ENCODE measurements at places on chromosomes 3 and 15. TPM values are rescaled to one million over a fixed set of nuclear protein-coding genes. Genes with fewer than 3 reads are reported as not detected.

- no peak for DNase-seq
Observed at GRCh38 chr3:112585782-112586181, 23.9 kb downstream of the SLC35A5 start.

DNA sequence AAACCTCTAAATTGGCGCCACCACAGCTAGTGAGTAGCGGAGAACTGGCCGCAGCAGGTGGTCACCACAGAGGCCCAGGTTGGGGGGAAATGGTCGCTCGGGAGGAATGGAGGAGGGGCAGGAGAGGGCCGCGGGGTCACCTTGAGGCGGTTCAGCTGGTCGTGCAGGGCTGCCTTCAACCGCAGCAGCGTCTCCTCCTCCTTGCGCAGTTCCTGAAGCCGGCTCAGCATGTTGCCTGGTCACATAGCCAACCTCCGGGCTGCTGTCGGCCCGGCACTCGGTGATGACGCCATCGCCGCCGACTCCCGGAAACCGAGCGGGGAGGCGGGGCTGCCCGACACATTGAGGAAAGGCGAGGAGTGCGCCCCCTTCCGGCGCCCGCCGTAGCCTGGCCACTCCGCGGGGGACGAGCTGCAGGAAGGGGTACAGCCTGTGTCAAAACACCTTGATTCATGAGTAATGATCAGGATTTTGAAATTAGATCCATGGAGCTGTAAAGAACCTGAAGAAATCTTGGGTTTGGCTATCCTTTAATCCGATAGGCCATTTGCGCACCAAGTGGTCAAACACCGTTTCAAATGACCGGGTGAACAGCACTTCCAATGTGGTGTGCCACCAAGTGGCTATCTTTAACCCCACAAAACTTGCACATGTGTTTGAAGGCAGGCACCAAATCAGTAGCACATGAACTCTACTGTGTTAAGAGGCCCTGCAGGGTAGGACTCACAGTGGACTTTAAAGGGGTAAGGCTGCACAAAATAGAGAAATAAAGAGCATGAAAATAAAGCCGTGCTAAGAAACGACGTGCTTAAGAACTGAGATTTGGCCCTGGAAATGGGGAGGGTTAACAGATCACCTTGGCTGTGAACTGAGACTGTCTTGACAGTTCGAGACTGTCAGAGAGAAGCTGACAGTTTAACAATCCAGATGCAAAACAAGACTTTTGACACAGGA lies at the start of gene SNAPC5:
Gene SNAPC5, minus strand, starts transcription at position 261 of the 954 bp plus-strand sequence. Its CDS starts 31 bp downstream, at position 230.
- no peak for DNase-seq

- no peak for DNase-seq
Observed at GRCh38 chr3:22608721-22609120, 594.4 kb upstream of the UBE2E2 start.

DNA sequence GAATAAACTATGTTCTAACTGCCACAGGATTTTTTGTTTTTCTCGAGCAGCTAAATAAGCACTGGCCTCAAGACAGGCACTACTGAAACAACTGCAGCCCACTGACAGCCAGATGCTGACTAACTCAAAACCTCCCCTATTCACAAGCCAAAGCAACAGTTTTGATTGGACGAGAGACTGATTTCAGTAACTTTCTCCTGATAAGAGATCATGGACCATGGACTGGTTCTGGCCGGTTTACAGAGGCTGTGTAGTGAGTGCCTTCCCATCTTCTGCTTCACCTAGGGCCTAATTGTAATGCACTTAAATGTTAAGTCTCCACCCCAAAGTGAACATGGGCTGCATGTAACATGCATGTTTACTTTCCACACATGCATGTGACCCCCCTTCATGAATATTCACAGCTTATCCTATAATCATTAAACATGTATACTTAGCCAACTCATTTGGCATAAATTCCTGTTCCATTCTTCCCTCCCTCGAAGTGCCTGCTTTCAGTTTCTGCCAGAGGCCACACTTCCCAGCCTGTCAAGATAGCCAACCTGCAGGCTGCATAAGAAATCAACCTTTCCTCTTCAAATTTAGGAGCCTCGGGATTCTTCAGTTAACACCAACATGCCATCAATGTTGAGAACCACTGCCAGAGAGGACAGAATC lies 108.2 kb downstream of the ULK4 start:
- DNase-seq, result no peak

DNA sequence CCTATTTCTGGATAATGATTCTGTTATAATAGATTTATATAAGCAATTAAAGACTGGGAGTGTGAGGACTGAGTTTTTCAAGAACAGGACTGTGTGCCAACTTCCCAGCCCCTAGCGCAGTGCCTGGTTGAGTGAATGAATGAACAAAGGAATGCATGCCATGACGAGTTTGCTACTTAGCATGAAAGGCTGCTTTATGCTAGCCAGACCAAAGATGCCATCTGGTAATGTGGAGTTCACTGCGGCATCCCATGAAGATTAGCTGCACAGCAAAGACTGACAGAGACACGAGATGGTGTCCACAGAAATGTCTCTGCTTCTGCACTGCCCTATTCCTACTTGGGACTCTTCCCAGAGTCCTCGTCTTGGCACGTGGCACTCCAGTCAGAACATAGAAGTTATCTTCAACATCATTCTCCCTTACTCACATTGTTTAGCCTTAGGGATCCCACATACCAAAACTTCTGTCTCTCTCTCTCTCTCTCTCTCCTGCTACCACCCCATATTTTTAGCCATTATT lies 283.9 kb upstream of the CTNNB1 start:
- no peak for DNase-seq

GRCh38 chr3:122661633-122662032 lies 19.0 kb upstream of the PARP14 start:
- no peak for DNase-seq

DNA sequence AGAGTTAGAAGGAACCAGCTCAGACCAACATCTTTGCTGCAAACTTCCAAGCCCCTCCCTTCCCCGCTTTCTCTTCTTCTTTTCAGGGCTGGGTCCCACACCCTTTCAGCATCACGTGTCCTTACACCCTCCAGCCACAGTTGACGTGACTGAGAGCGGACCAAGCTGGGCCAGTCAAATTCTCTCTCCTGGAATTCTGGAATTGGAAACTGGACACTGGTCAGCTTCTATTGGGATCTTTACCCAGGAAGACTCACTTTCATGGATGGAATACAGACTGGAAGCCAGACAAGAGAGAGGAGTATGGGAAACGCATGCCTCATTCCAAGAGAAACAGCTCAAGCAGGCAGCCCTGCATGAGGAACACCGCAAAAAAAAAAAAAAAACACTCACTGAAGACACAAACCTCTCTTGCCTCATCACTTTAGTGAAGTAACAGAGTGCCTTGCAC lies 12.4 kb upstream of the TPM1 start:
- DNase-seq, result no peak

GRCh38 chr3:111112913-111113312 lies 41.3 kb downstream of the NECTIN3 start:
- DNase-seq, result no peak

DNA sequence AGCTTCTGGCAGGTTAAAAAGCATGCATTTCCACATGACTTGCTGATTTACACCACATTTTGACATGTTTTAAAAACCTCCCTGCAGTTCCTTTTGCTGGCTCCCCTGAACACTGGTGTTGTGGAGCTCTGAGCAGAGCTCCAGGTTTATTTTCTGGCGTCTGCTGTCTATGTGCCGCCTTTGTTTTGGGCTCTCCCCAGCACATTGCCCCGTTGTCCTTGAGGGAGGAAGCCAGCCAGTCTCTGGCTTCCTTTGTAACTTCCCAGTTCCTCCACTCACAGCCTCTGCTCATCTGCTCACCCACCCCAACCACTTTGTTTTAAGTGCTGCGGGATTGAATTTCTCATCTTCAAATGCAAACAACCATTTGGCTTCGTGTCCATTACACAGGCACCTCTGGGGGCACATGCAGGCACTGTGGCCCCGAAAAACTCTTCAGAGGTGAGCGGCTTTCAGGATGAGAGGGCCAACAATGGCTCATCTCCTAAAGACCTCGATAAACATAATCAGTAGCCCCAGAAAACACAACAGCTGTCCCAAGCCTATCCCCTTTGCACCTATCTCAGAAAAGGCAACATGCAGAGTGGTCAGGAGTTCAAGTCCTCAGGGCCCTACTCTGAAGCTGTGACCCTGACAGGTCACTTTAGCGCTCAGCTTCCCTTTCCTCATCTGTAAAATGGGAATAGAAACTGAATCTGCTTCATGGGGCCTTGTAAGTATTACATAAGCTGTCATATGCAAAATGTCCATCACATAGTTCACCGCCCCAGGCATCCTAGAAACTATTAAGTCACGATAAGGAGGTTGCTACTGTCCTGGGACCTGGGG lies 1.3 kb upstream of the MEF2A start:
- DNase-seq, result no peak

- DNase-seq, result no peak
Observed at GRCh38 chr3:141228395-141228794, 3.2 kb upstream of the PXYLP1 start.

DNA sequence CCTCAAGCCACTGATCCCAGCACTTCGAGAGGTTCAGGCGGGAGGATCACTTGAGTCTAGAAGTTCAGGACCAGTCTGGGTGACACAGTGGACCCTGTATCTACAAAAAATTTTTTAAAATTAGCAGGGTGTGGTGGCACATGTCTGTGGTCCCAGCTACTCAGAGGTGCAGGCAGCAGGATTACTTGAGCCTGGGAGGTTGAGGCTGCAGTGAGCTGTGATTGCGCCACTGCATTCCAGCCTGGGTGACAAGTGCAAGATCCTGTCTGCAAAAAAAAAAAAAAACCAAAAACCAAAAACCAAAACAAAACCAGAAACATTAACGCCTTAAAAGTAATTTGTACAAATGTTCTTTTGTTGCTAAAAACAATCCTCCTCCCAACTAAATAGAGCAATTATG lies 27.9 kb upstream of the SLC12A8 start:
- DNase-seq, result no peak

Gene CGNL1
- 26.7 TPM for total RNA-seq

Gene ROBO2
- not detected for total RNA-seq

Gene PLSCR4
- 56.9 TPM for total RNA-seq

Gene HIGD2B
- not detected for total RNA-seq

Gene ARPP21
- total RNA-seq, result not detected

All from glomerular endothelial cell (primary cell).